Globus pallidus (tissue), 1 donor: ENCODE measurements at places on chromosomes 4 and X.

GRCh38 chr4:147629783-147630730, 12.9 kb downstream of the TMEM184C start:
- DNase-seq = no peak

GRCh38 chr4:16767251-16767650, 131.2 kb downstream of the LDB2 start:
- DNase-seq = no peak

- no peak for DNase-seq
These were observed 141.6 kb downstream of the DCLK2 start for GRCh38 chr4:150219841-150220240.

- DNase-seq = peak; percentile 26
These were observed 875 bp downstream of the LAP3 start for GRCh38 chr4:17577665-17578481.

GRCh38 chrX:19513383-19513782, 1.9 kb downstream of the MAP3K15 start:
- no peak for DNase-seq

DNA sequence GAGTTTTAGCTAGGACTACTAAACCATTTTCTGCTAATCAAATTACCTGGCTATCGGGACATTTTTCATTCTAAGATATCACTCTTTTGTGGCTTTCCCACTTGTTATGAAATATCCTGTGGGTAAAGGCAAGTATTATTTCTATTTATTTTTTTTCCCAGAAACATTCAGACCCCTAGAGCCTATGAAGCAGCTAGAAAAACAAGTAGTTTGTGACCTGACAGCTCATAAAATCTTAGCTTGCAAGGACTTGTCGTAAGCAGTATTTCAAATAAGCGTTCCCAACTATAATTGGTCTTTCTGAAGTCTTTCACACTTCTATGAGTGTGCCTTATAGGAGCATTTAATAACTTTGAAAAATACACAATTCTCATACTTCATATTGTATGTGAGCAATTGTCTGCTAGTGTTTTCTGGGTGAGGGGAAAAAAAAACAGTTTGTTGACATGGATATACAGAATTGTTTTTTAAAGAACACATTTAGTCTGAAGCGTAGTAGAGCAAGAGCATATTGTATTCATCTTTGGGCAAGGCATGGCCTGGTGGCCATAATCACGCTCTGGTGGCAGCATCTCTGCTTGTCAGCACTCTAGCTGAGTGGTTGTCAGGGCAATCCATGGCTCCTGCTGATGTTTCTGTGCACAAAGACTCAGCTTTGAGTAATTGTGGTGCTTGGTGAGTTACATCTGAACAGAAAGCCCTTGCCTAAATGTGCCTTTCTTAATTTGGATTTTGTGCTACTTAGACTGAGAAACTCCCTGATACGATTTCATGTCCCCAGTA, 2.6 kb downstream of the MCUB start:
- DNase-seq = no peak

GRCh38 chrX:16587836-16588235, 62.1 kb upstream of the S100G start:
- no peak for DNase-seq

GRCh38 chrX:42241421-42241820, 318.1 kb upstream of the CASK start:
- DNase-seq = no peak

DNA sequence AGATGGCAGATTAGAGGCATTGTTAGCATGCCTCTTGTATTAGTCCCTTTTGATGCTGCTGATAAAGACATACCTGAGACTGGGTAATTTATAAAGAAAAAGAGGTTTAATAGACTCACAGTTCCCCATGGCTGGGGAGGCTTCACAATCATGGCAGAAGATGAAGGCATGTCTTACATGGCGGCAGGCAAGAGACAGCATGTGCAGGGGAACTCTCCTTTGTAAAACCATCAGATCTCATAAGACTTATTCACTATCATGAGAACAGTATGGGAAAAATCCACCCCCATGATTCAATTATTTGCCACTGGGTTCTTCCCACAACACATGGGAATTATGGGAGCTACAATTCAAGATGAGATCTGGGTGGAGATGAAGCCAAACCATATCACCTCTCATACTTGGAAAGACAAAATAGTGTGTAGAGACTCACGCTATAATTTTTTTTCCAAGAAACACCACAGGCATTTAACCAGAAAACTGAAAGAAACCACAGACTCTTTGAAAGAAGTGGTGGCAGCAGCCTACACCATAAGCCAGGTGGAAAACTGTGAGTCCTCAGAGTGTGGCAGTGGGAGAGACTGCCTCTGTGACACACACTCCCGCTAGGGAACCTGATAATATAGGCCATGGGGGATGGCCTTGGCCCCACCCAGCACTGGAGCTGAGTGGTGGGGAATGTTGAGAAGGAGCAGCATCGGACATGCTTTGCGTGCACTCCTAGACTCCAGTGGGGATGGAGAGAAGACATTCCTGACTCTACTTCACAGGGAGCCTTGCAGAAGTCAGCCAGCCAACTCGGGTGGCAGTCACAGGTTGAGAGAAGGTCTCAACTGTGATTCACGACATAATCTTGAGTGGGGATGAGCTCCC, 51.5 kb downstream of the SLC2A9 start:
- no peak for DNase-seq

DNA sequence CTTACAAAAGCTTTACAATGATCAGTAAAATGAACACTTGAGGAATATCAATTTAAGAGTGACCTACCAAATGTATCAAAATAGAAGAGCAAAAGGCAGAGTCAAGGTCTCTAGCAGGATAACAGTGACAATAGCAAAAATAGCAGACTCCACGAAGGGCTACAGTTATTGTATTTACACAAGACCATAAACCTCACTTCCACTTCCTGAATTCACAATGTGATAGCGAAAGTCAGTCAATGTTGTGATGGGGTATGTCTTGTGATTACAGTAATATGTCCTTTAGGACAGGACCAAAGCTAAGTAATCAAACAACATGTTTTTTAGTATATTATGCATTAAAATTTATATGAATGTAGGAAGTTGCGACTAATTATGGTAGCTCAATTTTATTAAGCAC, 139.6 kb downstream of the IQCM start:
- DNase-seq = no peak

- DNase-seq = peak; percentile 74
These were observed 446.3 kb downstream of the MID1IP1 start for GRCh38 chrX:39247536-39247935.

GRCh38 chr4:124501576-124501975, 211.0 kb downstream of the ANKRD50 start:
- DNase-seq = no peak

GRCh38 chr4:55517526-55518229, 29.0 kb downstream of the CLOCK start:
- no peak for DNase-seq

DNA sequence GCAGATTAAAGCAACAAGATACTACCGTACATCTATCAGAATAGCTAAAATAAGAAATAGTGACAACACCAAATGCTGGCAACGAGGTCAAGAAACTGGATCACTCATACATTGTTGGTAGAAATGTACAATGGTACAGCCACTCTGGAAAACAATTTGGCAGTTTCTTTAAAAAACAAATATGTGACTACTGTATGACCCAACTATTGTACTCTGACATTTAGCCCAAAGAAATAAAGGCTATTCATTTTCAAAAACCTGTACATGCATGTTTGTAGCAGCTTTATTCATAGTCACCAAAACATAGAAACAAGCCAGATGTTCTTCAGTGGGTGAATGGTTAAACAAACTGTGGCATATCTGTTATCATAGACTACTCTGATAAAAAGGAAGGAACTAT, 8.2 kb downstream of the CLCN3 start:
- no peak for DNase-seq

GRCh38 chr4:2936773-2937145, 26.4 kb downstream of the NOP14 start:
- no peak for DNase-seq

- DNase-seq = no peak
These were observed 7.9 kb downstream of the CXCL6 start for GRCh38 chr4:73844345-73844744.

DNA sequence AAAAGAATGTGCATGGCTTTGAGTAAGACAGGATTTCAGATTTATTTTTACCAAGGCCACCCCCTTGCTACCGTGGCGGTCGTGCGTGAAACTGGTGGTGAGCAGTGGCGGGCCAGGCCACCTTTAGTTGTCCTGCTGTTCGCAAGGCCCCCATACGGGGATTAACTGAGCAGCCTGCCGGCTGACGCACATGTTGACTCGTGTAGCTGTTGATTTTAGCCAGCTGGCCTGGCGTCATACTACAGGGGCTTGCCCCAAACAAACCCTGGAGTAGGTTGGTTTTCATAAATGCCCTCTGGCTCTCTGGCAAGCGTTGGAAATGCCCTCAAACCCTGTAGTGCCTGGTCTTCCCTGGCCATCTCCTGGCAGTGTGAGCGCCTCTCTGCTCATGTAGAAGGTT, 28.4 kb downstream of the WFS1 start:
- DNase-seq = no peak

DNA sequence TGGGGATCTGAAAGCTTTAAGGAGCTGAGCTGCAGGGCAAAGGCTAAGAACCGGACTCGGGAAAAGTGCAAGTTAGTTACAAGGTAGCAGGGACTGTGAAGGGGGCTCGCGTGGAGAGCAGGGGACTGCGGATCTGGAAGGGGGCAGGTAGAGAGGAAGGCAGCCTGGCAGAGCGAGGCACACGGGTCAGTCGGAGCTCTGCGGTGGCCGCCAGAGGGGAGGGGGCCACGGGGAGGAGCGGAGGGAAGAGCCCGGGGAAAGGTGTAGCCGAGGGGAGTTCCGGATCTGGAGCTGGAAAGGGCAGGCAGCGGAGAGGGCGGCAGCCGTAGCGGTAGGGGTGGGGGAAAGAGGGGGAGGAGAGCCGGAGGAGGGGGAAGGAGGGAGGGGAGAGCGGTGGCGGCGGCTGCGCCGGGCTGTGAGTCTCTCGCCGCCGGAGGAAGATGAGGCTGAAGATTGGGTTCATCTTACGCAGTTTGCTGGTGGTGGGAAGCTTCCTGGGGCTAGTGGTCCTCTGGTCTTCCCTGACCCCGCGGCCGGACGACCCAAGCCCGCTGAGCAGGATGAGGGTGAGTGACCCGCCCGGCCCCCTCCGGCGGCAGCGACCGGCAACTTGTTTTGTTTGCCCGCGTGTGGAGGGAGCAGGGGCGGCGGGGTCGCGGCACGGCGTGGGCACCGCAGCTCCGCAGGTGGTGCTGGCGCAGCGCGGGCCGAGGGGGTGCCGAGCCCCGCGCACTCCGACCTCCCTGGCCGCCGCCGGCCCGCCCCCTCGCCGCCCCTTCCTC, at the start of gene GALNT7:
Gene GALNT7, plus strand, starts transcription at position 416 of the 782 bp plus-strand sequence. Its CDS starts 25 bp downstream, at position 441.
- DNase-seq = peak; percentile 59

DNA sequence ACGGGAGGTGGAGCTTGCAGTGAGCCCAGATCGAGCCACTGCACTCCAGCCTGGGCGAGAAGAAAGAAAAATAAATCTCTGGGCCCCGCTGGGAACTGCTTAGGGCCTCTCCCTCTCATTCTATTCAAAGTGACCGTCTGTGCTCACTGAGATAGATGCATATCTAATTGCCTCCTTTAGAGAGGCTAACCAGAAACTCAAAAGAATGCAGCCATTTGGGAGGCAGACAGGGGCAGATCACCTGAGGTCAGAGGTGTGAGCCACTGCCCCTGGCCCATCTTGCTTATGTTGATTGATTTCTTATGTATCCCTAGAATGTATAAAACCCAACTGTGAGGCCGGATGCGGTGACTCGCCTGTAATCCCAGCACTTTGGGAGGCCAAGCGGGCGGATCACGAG, 6.2 kb upstream of the CSF2RA start:
- no peak for DNase-seq

DNA sequence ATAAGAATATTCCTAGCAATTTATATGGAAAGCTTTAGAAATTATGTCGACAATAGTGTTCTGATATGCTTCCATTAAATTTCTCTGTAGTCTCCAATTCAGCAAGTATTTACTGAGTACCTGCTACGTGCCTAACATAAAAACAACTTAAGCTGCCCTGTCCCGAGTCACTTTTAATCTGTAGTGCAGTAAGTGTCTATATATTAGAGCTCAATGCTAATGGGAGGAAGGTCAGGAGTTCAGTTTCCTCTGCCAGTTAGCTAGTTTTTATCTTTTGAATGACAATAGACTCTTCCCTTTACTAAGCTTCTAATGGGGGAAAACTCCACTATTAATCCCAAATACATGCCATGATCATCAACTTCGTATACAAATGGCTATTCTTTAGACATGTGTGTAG, 118.7 kb upstream of the NAP1L5 start:
- DNase-seq = no peak

GRCh38 chrX:21721195-21721594, 36.7 kb downstream of the SMPX start:
- no peak for DNase-seq

DNA sequence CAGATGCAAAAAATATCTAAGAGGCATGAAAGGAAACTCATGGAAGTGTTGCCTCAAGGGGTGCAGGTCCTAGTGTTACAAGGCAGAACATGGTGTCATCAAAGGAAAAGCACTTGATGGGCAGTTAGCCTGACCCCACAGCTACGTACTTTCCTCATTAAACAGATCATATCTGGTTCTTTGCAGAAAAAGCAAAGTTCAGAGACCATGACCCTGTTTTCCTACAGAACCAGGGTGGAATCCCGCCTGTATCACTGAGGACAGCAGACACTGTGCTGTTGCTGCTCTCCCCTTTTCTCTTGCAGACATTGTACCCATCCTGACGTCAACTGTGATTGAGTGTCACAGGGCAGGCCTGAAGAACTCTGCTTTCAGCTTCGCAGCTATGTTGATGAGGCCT, 91.7 kb downstream of the RFC1 start:
- no peak for DNase-seq

GRCh38 chr4:6566391-6567190, 8.4 kb upstream of the MAN2B2 start:
- DNase-seq = no peak
